ENCODE measurements at places on chromosomes 1 and 21.

DNA sequence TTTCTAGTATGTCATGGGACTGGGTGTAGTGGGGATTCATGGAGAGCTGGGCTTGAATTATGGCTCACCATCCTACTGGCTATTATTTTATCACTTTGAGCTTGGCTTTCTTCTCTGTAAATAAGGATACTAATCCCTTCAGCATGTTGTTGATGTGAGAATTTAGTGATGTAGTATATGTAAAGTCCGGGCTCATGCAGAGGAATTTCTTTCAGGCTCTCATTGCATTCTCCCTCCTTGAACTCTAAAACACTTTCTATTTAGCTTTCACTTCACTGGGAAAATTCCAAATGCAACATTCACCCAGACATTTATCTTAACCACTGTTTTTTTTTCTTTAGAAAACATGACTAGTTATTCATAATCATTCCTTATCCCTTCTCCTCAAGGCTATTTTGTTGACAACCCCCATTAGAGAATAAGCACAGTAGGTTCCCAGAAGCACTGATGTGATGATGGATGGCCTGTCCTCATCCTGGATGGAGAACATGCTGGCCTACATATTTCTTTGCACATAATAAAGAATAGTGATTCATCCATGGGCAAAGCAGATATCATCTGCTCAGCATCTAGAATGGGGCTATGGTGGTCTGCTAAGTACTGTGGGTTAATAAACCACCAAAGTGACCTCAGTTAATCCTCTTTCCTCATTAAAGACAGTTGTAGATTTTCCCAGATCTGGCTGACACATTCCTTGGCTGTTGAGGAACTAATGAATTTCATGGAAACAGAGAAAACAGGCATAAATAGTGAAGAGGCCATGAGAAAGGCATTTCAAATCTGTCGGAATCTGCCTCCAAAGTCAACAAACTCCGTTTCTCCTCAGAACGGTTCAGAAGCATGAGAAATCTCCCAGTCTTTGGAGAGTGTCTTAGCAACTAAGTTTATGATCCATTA, 68.0 kb upstream of the CYP2J2 start:
- DNase-seq, result no peak

DNA sequence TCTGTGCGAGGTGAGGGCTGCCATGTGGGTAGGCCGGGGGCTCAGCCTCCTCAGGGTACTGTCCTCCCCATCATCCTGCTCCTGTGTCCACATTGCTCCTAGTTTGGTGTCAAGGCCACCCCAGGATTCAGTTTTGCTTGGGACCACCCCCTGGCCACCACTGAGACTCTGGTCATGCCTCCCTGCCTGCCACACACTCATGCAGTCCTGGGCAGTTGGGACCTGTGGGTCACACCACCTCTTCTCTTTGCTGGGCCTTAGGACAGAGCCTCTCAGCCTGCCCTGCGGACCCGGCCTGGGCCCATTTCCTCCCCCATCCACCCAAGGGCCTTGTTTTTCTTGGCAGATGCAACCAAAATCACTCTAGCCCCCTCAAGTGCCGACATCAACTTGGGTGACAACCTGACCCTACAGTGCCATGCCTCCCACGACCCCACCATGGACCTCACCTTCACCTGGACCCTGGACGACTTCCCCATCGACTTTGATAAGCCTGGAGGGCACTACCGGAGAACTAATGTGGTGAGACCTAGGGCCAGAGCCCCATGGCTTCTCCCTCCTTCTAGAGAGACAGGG, 19.4 kb downstream of the TMEM81 start:
- no peak for DNase-seq

DNA sequence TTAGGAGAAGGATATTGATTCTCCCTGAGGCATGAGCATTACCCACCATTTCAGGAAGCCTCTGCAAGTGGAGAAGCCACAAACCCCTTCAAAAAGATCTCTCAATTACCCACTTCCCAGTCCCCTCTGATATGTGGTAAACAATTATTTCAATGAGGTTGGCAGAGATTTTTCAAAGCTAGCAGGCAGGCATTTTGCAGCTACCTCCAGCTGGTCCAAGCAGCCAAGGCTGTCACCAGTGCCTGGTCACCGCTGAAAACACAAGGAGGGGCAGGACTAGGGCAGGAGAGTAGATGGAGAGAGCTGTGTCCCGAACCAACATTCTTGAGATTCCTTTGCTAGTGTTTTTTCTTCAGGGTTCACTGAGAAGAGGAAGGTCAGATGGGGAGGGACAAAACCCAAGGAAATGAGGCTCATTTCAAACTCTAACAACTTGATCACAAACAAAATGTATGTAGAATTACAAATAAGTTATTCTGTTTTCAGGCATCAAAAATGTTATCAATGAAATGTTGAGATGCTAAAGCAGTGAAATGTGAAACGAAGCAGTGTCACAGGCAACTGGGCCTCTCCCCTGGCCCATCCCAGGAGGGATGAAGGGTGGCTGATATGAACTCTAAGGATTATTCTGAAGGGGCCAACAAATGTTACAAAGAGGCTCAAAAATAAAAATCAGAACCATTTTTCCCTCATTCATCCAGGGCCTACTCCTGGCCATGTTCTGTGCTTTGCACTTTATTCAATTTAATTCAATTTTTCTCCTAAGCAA, 22.3 kb downstream of the APP start:
- DNase-seq, result no peak

DNA sequence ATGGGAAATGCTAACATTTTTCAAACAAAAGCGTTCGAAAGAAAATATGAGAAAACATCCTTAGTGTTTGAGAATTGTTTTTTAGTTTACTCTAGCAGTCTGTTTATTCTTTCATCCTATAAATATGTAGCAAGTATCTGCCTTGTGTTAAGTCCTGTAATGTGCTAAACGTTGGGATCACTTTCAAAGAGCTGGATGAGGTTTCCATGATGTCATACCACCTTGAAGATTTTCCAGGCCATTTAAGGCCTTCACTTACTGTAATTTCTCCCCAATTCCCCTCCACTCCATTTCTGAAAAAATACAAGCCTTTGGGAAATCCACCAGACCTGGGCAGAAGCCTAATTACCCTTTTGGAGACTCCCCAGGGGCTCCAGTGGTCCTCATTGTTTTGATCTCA, 24.2 kb upstream of the CTBS start:
- DNase-seq, result no peak

DNA sequence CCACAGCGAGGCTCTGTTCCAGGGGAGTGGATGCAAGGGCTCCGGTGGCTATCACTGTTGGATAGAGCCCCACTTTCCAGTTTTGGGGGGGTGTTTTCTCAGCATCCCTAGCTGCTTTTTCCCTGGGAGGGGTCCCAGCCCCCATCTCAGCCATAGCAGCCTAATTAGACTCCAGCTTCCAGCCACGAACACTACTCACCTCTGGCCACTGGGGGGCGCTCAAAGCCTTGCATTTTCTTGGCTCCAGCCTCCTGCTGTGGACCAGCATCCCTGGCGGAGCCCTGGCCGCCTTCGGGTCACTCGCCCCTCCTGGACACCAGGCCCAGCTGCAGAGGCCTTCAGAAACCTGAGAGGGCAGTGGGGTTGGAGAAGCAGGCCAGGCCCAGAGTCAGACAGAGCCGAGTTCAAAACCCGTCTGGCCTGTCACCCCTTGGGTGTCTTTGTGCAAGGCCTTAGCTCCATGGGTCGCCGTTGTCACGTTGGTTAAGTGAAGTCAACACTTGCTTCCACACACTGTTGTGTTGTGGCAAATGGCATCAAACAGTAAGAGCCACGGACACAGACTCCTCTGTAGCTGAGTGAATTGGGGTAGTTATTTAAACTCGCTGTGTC, 93.5 kb upstream of the ACTL8 start:
- peak; percentile 57 for DNase-seq

- DNase-seq, result no peak
Observed at GRCh38 chr21:41548781-41549180, 40.8 kb upstream of the TMPRSS2 start.

DNA sequence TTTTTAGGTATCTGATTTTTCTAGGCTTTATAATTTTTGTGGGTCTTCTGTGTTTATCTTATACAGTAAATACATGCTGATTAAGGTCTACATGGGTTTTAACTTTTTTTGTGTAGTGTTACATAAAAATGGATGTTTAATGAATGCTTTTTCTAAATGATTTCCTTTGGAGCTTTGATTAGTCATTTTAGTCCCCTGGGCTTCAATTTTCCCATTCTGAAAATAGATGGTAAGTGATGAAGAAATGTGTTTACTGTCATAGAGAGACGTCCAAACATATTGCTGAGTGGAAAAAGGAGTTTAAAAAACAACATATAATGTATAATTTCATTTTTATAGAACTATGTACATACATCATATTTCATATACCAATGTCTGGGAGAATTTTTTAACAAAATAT, 140.9 kb upstream of the HMCN1 start:
- DNase-seq, result no peak

- no peak for DNase-seq
Observed at GRCh38 chr1:165501970-165502348, 41.8 kb upstream of the LRRC52 start.

DNA sequence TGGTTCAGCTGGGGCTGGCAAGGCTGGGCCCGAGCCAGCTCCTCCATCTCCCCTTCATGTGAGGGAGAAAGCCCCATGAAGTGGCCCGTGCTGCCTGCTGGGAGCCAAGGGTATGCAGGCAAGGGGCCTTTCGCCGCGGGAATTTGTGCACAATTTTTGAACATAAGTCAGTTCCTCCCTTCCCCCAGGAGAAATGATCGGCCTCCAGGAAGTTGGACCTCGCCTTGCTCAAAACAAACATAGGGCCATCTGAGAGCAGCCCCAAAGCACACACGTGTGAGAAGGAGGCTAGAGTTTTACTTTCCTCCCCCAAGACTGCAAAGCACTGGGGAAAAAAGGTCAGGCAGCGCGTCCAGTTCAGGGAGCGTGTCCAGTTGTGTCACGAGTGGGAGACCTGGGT, 64.7 kb downstream of the PRDM16 start:
- DNase-seq, result no peak

DNA sequence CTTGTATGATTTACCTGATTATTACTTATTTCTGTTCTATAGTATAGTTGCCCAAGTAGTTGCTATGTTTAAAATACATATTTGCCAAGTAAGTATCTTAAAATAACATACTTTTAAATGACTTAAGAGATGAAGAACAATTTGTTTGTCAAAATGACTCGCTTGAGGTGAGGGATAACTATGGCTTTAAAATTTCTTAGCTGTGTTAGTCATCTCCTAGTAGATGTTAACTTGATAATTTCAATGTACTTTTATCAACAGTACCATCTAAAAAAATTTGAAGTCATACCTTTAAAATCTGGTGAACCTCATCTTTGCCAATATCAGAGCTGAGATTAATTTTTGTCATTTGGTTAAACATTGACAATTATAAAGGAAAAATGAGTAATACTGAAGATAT, 37.7 kb downstream of the ODR4 start:
- no peak for DNase-seq

- DNase-seq, result peak; percentile 95
Observed at GRCh38 chr1:161132410-161133219, at the start of gene DEDD. Gene DEDD (minus strand): TSS chr1:161132667. CDS start chr1:161124462, 8,205 bp downstream.

GRCh38 chr1:181106479-181106878, 18.0 kb downstream of the IER5 start:
- no peak for DNase-seq

DNA sequence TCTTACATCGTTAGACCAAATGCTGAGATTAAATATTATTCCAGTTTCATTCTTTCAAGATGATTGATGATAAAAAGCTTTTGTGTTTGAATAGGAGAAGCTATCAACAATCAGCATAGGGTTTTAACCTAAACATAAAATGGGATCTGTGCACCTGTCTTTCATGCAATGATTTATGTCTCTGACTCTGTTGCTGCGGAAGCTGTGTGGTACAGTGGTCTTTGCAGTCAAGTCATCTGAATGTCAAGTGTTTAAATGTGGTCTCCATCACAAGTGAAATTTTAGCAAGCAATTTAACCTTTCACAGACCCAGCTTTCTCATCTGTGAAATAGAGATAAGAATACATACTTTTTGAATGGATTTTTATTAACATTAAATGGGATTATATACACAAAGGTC, 107.2 kb downstream of the PLPPR5 start:
- DNase-seq, result no peak

- DNase-seq, result no peak
Observed at GRCh38 chr1:236137285-236137852, 5.0 kb upstream of the GPR137B start.

DNA sequence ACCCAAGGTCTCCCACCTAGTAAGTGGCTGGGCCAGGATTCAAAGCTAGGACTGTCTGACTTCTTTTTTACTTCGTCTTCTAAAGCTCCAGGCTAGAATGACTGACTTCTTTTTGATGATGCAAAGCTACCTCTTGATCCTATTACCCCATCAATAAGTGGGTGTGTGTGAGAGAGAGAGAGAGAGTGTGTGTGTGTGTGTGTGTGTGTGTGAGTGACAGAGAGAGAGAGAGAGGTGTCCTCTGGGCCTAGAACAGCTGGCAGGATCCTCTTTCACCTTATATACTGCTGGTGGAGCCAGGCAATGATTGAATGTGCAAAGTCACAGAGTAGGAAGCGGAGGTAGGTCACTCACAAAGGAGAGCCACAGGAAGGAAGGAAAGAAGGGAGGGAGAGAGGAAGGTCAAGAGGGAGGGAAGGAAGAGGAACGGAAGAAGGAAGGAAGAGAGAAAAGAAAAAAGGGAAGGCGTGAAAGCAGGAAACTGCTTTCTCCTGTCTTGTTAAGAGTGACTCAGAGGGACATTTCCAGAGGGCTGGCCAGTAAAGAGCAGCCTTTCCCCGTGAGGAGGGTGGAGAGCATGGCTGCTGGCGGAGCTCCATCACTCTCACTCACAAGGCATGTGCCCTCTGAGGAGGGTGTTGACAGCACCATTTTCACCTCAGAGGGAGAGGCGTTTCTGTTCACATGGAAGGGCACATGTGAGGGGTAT, 68.9 kb downstream of the CDC7 start:
- peak; percentile 79 for DNase-seq

GRCh38 chr21:44699502-44700001, 2.6 kb downstream of the KRTAP10-12 start:
- no peak for DNase-seq

DNA sequence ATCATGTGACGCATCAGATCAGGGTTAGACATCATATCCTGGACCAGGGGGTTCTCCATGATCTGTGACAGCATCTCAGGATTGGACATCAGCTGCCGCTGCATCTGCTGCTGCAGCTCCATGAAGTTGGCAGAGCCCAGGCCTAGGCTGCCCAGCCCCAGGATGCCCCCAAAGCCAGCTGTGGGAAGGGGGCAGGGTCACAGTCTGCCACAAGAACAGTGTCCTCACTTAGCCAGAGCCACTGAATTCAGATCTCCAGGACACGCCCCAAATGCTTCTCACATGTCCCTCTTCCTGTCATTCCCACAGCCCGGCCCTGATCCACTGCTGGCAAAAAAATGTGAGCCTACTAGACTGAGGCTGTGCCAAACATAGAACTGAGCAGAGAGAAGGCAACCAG, 3.2 kb downstream of the UBQLN4 start:
- DNase-seq, result no peak

- DNase-seq, result no peak
Observed at GRCh38 chr1:77511440-77511840, 171.0 kb downstream of the ZZZ3 start.

DNA sequence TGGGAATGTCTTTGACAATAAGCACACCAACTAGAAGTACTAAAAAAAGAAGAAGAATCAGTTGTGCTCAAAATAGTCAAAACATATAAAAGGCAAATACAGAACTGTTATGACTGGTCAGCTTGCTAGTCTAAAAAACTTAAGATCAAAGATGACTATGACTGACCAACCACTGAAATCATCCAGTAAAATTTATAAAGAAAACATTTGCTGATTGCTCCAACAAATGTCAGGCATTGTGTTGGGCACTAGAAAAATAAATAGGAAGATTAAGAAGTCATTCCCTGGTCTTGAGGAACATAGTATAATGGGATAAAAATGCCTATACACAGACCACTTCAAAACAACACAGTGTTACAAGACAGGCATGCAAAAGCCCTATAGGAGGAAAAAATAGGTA, 9.3 kb upstream of the ANGPTL3 start:
- no peak for DNase-seq
